Suprapubic skin (tissue), 4 donors: ENCODE measurements at places on chromosomes 5 and 9.

- H3K27ac ChIP-seq = peak overlapping the region; percentile 89
- H3K4me1 ChIP-seq = peaks cover 86% of the 10 kb centered on the region
- DNase-seq = no peak
Observed at GRCh38 chr9:133127340-133127981, 6.4 kb upstream of the RALGDS start.

DNA sequence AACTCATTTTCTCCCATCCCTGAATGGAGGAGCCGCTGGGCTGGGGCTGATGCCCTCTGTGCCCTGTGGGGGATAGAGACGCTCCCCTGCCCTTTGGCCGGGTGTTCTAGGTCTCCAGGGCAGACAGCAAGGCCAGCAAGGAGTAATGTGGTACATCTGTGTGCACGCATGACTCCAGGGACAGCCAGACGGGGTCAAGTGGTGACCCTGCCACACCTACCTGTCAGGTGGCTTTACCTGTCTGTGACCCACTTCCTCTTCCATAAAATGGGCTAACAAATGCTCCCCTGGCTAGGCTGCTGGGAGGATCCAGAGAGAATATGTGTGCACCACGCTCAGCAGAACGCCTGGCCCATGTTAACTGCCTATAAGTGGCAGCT is 35.4 kb upstream of the BARHL1 start:
- H3K4me3 ChIP-seq = no peak overlapping the region
- no peaks in the 10 kb centered on the region for H3K36me3 ChIP-seq
- H3K27ac ChIP-seq = no peak overlapping the region
- H3K27me3 ChIP-seq = peaks cover 31% of the 10 kb centered on the region
- DNase-seq = no peak

GRCh38 chr9:31730398-31730797 is 654.0 kb upstream of the ACO1 start:
- no peaks in the 10 kb centered on the region for H3K27me3 ChIP-seq
- H3K27ac ChIP-seq = no peak overlapping the region

DNA sequence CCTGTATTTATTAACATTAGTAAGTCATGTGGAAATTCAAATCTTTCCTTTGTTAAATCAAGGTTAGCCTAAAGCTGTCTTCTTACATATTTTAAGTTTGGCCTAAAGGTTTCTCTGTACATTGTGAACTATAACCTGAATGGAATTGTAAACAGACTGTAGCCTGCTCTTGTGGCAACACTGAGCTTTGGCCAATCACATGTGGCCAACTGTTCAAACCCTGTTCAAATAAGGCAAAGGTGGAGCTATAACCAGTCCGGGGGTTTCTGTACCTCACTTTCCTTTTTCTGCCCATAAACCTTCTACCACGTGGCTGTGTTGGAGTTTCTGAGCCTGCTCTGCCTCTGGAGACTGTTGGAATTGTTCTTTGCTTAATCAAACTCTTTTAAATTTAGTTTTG is 3.3 kb upstream of the HAPLN1 start:
- no peaks in the 10 kb centered on the region for H3K36me3 ChIP-seq
- no peak overlapping the region for H3K27ac ChIP-seq
- no peak for DNase-seq
- H3K4me1 ChIP-seq = peaks cover 17% of the 10 kb centered on the region
